Activated CD4-positive, alpha-beta memory T cell treated with anti-CD3 and anti-CD28 coated beads, Interleukin-2, amount 10 ng/mL, durations not matched to agents 7 days and 5 days (primary cell): ENCODE measurements at places on chromosomes 2 and 18.

GRCh38 chr18:63322908-63323634 lies 3.5 kb upstream of the BCL2 start:
- DNase-seq: peak; percentile 64

DNA sequence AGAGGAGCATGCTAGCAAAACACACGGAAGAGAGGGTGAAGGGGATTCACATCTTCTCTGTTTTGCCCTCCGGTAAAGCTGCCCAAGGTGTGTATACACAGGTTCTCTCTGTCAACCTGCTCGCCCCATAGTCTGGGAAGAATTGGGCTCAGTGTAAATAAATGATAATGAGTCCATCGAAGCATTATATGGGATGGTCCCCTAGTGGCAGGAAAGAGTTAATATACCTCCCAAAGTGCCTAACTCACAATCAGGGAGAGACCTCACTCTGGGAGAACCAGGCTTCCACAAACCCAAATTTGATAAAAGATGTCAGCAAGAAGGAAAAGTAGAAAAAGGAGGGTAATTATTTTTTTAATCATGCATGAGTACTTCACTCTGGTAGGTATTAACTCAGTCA lies 262.2 kb upstream of the ZNF521 start:
- DNase-seq: no peak

- DNase-seq: no peak
Measured at GRCh38 chr18:58389745-58390144, 239.1 kb downstream of the ALPK2 start.

DNA sequence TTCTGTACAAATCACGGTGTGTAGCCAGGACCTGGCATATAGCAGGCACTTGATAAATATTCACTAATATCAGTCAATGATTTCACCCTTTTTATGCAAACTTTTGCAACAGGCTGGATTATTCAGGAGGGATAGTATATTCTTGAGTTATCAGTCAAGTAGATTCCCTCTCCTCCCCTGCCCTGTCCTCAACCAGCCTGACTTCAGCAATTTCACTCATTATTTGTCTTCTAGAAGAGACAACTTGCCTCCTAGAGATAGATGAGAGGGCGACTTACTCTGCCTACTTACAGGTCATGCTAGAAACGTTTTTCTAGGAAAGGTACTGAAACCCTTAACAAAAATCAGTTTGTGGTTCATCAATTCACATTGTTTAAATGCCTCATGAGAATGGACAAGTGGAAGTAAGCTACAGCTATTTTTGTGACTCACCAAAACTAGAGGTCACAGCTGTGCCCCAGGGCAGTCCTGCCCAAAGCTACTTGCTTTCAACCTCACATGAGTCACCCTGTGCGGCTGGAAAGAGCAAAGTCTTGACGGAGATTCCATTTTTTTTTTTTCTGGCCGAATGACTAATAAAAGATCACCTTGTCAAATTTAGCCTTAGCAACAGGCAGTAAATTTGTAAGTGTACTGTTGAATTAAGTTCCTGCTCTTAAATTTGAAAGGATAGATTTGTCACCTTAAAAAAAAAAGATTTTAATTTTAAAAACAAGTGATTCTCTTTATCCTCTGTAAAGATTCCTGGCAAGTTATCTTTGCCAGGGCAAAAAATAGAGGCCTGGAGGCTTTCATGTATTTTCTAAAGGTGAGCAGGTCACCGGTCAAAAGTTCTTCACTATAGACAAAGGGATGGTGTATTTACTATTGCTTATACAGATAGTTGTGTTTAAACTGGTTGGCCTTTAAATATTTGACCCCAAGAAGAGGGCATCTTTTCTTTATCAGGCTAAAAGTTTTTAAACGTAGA lies 109.0 kb upstream of the SLC35G4 start:
- no peak for DNase-seq

- peak; percentile 48 for DNase-seq
Measured at GRCh38 chr2:46985512-46985911, 69.9 kb upstream of the MCFD2 start.

GRCh38 chr2:224608104-224608503 lies 22.9 kb upstream of the CUL3 start:
- no peak for DNase-seq

DNA sequence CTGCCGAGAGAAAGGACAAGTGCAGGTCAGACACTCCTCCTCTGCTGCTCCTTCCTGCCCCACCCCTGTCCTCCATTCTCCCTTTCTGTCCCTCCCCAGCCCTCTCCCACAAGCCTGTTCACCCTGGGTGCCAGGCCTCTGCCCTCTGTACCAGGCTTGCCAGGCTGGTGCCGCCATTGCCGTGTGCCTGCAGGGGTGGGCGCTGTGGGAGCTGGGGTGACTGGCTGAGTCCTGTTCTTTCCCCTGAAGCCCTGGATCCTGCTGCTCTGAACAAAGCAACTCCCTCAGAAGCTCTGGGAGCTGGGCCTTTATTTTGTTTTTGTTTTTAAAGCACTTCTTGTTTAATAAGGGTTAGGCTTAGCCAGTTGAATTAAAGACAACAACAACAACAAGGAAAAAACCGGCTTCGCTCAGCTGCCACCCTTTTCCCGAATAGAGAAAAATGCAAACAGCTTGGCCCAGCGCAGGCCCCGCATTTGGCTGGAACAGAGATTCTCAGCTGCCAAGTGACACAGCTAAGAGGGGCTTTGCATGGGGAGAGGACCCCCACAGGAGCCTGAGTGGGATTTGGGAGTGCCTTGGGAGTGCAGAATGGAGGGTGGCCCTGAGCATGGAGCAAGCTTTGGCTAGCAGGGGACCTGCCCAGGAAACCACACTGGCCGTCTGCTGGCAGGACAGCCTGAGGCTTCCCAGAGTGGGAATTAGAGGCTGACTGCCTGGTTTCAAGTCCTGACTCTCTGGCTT lies 9.1 kb downstream of the PCARE start:
- no peak for DNase-seq

DNA sequence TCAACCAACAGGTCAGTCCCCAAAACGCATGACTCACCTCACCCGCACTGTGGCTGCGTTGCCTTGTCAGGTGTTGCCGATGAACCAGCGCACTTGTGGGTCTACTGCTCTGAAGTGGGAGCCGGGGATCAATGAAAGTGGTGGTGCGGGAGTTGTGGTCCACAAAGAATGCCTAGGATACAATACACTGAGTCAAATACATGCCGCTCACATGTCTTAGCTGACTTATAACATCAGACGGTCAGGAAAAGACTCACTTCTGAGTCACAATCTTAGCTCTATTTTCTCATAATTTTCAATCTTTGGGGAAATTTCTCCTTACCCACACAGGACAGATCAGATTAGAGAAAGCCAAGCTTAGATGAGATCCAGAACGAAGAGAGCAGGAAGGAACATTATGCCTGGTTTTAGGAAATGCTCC lies 107.1 kb upstream of the STK17B start:
- DNase-seq: peak; percentile 46

- no peak for DNase-seq
Measured at GRCh38 chr2:128474962-128475361, 156.3 kb upstream of the HS6ST1 start.

DNA sequence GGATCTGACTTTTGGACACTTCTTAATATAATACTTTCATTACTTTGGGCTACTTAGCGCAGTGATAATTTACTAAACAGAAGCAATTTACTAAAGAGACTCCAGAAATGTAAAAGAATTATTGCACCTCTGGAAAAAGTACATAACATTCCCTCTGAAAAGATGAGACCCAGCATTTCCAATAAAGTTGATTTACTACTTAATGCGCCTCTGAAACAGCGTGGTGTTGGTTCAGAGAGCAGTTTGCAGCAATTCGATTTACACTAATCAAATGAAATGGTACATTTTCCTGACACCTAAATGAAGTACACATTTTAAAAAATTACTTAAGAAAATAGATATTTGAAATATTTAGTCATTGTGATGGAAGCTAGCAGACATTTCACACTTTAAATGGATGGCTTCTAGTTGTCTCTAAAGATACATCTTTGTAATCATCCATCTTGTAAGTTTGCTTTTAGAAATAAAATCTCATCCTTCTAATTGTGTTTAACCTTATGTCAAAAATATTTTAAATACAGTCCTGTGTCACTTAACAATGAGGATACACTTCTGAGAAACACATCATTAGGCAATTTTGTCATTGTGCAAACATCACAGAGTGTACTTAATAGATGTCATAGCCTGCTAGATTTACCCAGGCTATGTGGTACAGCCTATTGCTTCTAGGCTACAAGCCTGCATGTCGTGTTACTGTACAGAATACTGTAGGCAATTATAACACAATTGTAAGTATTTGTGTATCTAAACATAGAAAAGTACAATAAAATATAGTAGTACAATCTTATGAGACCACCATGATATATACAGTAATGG lies 284.6 kb upstream of the UBE2E3 start:
- no peak for DNase-seq

DNA sequence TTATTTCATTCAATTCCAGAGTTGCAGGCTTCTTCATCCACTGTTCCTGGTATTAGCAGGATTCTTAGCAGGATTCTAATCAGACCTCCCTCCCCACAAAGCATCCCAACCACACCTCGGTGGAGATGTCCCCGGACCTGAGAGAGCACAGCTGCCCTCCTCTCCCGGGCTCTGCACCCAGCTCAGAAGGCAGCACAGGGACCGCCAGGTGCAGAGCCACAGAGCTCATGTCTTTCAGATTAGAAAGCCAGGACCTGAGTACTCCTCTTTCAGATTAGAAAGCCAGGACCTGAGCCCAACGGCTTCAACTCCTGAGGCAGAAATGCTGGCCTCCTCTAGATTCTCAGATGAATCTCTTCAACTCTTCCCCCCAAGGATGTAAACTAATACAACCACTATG lies 152.3 kb downstream of the MYO5B start:
- DNase-seq: no peak

DNA sequence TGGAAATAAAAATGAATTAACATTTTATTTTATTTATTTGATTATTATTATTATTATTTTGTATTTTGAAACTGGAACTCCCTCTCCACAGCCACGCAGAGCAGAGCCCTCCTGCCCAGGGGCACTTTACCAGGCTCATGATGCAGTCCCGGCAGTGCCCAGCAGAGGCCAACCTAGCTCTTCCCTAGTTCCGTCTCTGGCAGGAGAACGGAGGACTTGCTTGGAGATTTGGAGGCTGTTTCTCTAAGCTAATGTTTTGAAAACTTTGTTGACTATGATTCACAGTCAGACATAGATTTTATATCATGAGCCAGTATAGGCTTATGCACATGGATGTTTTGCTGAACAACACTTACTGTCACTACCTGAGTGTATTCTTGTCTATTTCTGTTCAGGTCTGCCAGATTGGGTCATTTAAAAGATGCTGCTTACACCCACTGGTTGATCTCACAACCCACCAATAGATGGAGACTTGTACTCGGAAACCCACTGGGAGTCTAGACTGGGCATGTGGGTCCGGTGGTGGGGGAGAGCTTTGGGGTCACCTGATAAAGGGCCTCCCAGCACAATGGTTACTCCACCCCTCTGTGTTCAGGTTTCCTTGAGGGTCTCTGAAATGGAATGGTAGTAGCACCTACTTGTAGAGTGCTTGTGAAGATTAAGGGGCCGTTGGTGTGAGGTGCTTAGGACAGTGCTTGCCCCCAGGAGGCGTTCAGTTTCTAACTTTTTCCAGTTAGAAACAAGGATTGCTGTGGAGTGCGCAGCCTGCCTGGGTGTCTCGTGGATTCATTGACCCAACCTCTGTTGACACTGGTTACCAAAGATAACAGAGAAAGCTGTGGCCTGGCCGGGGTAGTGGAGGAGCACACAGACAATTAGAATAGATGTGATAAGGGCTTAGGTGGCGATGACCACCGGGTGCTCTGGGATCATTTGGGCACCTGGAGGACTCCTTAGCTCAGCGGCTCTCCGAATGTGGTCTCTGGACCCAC lies 177.3 kb downstream of the HAUS1 start:
- DNase-seq: peak; percentile 69

DNA sequence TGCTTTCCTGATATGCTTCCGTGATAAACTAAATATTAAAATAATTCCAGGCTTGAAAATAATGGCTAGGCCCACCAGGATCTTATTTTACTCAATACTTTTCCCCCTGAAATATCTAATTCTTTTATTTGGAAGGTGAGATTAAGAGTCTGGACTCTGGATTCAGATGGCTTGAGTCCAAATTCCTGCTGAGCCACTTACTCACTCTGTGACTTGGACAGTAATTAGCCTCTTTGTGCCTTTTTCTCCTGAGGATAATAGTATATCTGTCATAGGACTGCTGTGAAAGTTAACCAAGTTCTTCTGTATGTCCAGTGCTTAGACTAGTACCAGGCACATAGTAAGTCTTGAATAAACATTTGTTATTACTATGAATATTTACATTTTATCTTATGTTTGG lies 127.3 kb upstream of the ERBB4 start:
- no peak for DNase-seq

GRCh38 chr18:70384181-70384790 lies 95.4 kb downstream of the SOCS6 start:
- DNase-seq: no peak

DNA sequence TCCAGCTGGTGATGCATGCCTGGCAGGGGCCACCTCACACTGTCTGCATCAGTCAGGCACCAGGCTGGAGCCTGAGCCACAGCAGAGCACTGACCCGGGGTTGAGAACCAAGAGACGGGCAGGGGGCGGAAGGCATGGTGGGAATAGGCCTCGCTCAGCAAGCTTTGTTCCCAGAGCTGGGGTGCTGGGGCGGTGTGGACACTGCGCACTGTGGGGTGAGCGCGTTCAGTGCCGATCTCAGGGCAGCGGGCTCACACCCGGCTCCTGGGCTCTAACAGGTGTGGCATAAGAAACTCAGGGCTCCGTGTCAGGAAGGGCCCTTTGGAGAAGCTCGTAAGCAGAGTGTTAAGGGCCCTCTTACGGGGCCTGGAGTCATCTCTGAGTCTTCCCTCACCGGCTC lies 15.7 kb downstream of the SH3RF3 start:
- DNase-seq: no peak

DNA sequence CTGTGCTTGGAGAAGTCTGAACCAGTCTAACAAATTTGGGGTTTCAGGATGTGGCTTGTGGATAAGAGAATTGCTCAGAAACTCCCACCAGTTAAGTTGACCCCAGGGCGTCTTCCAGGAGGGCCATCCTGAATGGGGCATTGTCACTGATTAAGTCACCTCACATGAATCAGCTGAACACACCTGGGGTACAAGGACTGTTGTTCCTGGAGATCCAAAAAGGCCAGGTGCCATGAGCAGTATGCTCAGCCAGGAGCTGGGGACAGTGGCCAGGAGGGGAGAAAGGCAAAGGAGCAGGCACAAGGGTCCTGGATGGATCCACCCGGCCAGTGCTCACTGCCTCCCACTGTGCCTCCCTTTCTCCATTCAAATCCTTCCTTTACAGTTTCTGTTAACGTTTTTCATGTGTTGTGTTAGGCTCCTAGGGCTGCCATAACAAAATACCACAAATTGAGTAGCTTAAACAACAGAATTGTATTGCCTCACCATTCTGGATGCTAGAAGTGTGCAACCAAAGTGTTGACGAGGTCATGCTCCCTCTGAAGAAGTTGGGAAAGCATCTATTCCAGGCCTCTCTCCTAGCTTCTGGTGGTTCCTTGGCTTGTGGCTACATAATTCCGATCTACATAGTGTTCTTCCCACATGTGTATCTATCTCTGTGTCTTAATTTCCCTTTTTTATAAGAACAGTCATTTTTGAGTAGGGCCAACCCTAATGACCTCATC lies 33.4 kb downstream of the TRABD2A start:
- DNase-seq: no peak

- DNase-seq: no peak
Measured at GRCh38 chr2:240591784-240592183, 5.2 kb downstream of the CAPN10 start.

- DNase-seq: no peak
Measured at GRCh38 chr2:237143676-237144440, 58.2 kb downstream of the COPS8 start.

GRCh38 chr2:173948198-173948597 lies 17.0 kb downstream of the SP3 start:
- DNase-seq: no peak

- no peak for DNase-seq
Measured at GRCh38 chr2:190532581-190532980, 1.9 kb downstream of the NEMP2 start.
